Activated CD4-positive, alpha-beta T cell treated with anti-CD3 and anti-CD28 coated beads, Interleukin-2, amount 50 U/mL, for 16 hours (primary cell): ENCODE measurements at places on chromosomes 7 and 10.

- no peak for DNase-seq
Measured at GRCh38 chr10:1475098-1475591, 262.2 kb downstream of the ADARB2 start.

GRCh38 chr7:25095516-25096345 is 29.3 kb downstream of the CYCS start:
- DNase-seq: no peak

- DNase-seq: no peak
Measured at GRCh38 chr10:125089469-125089868, 70.9 kb downstream of the CTBP2 start.

- no peak for DNase-seq
Measured at GRCh38 chr7:131341690-131342089, 14.0 kb downstream of the MKLN1 start.

DNA sequence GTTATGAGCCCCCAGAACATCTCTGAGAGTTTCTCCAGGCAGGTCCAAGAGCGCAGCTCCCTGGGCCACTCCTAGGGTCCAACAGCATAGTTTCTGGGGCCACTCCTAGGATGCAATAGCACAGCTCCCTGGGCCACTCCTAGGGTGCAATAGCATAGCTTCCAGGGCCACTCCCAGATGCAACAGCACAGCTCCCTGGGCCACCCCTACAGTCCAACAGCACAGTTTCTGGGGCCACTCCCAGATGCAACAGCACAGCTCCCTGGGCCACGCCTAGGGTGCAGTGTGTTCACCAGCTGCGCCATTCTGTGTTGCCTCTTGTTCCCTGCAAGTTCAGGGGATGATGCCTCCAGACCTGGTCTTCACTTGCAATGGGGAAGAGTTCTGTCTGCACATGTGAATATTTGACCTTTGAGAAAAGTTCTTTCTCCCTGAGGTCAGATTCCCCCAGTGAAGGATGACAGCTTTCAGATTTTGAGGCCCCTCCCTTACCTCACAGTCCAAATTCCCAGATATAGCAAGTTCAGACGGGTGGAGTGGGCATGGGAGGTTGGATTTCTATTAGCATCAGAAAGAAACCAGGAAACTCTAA is 43.0 kb upstream of the LEP start:
- DNase-seq: no peak

DNA sequence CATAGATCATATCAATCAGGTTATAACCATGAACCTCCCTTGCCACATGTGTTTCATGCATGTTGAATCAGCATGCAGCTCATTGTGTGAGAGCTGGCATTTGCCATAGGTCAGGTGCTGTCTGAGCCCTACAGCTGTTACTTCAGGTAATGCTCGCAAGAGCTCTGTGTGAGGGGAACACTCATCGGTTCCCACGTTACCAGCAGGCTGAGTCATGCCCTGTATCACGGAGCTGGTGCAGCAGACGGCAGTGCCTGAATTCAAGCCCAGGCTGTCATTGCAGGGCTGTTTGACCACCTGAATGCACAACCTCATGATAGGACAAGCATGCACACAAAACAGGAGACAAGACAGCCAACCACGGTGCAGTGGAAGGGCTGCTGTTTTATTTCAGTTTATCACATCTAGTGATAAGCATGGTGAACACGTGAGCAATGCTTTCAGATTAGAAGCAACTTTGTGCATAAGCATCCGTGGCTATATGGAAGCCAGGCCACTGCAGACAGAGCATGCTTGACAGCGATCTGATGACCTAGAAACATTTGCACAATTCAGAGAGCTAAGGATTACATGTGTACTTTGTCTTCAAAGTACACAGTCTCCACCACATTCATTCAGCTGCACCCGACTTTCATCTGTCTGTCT is 56.4 kb upstream of the PFKP start:
- no peak for DNase-seq

GRCh38 chr10:101229266-101230182 is at the start of gene LBX1:
TSS of gene LBX1 (minus strand) at chr10:101229463. CDS start at chr10:101228815, 648 bp downstream.
- DNase-seq: no peak

GRCh38 chr10:124558339-124559321 is 97.0 kb downstream of the LHPP start:
- no peak for DNase-seq

DNA sequence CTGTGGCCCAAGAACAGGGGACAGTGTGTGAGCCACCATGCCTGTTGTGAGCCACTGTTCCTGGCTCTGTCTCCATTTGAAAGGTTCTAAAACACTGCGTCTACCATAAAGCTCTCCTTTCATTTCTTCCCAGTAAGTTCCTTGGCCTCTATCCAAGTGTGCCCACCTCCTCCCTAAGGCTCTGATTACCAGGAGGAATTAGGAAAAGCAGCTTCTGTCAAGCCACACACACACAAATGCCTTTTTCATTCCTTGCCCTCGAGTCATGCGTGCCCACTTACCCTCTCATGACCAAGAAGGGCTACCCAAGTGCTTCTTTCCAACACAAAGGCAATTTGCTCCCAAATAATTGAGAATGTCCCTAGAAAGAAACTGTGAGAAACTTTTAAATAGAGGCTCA is 70.8 kb upstream of the PARD3 start:
- no peak for DNase-seq

- no peak for DNase-seq
Measured at GRCh38 chr10:64773357-64773756, 1252.2 kb downstream of the REEP3 start.

DNA sequence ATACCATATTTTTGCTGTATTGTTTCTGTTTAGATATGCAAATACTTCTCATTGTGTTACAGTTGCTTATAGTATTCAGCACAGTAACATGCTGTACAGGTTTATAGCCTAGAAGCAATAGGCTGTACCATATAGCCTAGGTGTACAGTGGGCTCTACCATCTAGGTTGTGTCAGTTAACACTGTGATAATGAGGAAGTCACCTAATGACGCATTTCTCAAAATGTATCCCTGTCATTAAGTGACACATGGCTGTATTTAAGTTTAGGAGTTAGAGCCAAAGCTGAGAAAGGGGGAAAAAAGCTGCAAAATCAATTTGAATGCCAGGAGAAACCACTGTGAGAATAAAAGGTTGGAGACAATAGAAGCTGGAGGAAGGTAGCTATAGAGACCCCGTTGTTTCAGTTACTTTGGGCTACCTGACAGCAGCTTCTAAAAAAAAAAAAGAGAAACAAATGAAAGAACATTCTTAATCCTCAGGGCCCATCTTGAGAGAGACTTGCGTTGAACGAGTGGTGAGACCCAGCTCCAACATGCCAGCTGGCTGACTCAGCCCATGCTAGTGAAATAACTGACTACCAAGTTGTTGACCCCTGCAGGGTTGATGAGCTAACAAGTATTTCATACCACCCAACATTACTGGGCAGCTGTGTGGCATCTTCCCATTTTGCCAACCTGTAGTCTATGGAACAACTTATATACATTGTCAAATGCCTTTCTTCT is 8.7 kb downstream of the STARD3NL start:
- DNase-seq: no peak

GRCh38 chr10:46037107-46037825 is 6.8 kb upstream of the NCOA4 start:
- DNase-seq: no peak

- peak; percentile 46 for DNase-seq
Measured at GRCh38 chr7:150405584-150406311, 26.6 kb downstream of the ZNF775 start.

DNA sequence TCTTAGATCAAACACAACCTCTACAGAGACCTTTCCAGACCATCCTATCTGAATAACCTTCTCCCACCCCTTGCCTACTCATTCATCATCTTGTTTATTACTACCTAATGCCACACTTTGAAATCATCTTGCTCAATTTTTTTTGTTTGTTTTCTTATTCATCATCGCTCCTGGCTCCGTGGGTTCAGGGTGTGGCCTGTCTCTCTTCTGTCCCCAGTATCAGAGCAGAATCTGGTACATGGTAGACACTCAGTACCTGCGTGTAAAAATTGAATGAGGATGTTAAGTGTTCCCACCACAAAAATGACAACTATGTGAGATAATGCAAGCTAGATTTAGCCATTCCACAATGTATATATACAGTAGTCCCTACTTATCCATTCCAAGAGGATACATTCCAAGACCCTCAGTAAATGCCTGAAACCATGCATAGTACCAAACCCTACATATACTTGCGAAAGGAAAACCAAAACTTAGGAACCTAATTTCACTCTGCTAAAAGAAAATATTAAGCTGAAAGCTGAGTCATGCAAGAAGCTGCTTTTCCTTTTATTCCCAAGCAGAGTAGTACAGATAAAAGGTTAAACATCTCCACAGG is 72.1 kb upstream of the SEC61G start:
- DNase-seq: no peak

DNA sequence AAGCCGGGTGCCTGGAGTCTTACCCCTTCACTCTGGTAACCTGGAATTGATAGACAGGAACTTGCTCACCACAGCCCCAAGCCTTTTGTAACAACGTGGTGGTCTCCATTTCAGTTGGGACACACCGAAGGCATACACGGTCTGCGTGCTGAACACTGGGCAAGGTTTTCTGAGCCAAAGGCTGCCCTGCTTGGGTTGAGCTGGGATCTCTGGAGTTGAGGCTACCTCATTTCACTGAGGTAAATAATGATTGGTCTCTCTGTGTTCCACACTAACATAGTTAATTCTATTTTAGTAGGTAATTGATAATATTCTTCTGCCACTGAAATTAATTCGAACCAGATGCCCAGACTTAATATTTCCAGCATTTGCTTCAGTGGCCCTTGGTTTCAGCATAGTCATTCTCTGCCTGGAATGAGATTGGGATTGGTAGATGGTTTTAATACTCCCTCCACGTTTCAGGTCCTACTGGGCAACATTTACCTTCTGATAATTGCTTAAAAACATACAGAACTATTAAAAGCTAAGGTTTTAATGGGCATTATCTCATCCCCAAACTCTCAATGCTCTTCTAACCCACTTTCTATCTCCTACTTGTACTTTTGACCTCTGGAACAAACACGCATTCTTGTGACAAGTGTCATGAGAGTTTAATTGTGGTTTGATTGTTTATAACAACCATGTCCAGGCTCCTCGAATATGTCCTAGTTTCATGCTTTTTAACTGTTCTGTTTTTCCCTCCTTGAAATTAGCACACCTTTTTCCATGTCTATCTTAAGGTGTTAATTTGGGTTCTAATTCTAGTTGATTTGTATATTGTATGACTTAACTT is 202.3 kb upstream of the KLF6 start:
- no peak for DNase-seq

DNA sequence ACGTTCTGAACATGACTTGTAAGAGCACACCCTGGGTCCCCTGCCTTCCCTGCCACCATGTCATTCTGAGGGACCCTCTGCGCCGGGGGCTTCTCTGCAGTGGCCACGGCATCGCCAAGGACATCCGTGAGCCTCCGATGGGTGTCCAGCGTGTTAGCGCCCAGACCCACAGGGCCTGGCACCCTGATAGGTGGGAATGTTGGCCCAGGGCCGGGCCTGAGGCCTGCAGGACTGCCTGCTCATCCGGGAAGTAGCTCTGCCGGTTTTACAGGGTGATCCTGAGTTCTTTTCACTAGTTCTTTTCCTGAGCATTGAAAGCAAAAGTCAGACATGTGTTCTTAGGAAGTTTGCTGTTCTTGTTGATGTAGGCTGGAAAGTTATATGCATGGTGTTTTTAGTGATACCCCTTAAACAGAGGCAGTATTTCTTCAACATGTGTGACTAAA is 54.5 kb downstream of the WDR37 start:
- DNase-seq: no peak

- DNase-seq: no peak
Measured at GRCh38 chr7:69773535-69774225, 175.4 kb downstream of the AUTS2 start.

DNA sequence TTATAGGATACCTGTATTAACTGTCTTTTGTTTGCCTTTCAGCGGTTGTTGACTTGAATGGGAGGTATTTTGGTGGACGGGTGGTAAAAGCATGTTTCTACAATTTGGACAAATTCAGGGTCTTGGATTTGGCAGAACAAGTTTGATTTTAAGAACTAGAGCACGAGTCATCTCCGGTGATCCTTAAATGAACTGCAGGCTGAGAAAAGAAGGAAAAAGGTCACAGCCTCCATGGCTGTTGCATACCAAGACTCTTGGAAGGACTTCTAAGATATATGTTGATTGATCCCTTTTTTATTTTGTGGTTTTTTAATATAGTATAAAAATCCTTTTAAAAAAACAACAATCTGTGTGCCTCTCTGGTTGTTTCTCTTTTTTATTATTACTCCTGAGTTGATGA is 26.6 kb downstream of the RBM17 start:
- DNase-seq: no peak

- DNase-seq: no peak
Measured at GRCh38 chr10:45602082-45602730, 70.4 kb downstream of the ZFAND4 start.

GRCh38 chr10:132776186-132776585 is 9.8 kb downstream of the NKX6-2 start:
- DNase-seq: no peak

DNA sequence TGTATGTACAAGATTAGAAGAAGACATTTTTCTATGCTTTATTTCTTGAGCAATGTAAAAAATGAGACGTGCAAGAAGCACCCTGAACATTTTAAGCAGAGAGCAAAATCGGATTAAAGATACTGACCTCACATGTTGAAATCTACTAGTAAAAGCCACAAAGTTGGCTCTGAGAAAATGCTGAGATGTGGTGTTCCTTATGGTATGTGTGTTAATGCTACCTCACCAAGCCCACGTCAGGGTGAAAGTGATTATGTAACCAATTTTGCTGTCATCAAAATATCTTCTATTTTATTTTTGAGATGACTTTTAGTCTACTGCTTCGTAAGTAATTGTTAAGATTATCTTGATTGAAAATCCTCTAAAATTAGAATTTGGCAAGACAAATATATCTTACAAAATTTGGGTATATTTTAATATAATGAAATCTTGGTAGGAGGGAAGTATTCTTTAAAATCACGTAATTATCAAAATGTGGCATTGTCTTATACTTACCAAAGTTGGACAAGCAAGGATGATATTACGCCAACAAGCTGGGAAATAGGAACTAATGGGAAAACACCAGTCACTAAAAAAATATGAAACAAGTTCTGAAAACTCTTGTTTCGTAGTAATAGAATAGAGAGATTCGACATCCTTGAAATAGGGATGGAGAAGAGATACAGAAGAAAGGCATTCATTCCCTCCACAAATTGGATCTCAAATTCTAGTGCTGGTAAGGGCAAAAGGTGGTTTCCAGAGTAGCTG is 5.8 kb downstream of the ADO start:
- DNase-seq: no peak

DNA sequence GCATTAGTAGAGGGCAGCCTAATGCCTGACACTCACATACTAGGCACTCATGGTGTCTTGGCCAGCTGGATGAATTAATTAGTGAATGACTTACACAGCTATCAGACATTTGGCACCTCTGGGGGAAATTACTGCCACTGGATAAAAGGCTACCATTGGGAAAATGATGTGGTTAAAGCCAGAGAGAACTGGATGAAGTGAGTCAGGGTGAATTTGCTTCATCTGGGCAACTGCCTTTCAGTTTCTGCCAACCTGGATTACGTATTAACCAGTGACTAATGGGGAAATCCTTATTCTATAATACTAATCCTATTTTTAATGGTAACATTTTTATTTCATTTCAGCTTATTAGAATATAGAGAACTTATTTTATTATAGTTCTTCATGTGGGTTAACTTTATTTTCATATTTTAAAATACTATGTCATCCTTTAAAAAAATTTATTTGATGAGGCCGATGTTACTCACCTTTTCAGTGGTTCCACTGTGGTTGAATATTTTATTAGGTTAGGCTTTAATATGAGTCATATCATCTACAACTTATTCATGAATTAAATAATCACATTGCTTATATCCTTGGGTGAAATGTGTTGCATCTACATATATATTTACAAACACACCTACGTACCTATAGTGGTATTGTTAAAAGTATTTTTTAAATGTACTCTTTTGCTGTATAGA is 85.6 kb upstream of the CAPZA2 start:
- peak; percentile 1 for DNase-seq

- no peak for DNase-seq
Measured at GRCh38 chr7:33841705-33842129, 63.6 kb upstream of the BMPER start.
